ENCODE measurements at places on chromosomes 11 and 22.

DNA sequence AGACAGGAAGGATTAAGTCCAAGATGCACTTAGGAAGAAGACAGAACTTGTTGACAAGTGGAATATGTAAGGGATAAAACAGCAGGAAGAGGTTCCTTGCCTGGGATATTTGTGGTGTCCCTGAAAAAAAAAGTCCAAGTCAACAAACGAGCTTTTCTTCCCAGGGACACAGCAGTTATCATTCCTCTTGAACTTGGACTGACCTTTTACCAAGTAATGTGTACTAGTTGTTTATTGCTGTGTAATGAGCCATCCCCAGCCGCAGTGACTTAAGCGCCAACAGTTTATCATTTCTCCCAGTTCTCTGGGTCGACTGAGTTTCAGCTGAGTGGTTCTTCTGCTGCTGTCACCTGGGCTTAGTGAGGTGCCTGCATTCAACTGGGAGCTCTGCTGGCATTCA is 37.0 kb downstream of the KREMEN1 start:
- no peak for DNase-seq

DNA sequence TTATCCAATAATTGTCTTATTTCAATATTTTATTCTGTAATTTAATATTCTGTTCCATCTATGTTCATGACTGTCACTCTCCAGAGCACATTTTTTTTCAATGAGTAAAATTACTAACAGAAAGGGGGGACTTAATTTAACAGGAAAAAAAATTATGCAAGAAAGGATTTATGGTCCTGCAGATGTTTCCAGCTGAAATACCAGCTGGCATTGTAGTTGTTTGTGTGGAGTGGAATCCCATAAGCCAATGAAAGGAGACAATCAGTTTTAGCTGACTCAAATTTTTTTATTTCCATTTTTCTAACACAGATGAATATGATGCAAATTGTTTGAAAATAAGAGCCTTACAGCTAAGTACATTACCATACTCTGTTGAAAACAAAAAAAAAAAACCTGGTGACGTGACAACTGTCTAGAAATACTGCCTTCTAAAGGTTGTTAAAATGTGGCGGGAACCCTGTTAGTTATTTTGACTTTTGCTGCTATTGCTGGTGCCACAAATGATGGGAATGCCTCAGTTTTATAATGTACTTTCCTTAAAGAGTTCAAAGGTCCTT is 389.1 kb downstream of the ETS1 start:
- DNase-seq, result no peak

DNA sequence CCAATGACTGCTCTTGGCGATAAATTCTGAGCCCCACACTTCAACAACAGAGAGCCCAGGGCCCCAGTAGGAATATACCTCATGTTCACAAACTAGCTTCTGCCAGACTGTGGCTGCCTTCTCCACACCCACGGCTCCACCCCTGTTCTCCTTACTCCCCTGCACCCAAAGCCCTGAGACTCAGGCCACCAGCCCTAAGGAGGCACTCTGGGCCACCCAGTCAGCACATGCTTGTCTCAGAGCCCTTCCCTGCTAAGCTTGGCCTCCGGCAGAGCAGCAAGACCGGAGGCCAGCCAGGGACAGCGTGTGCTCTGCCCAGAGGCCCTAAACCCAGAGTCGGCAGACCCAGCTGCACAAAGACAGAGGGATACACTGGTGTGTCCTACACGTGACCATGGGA is 27.9 kb downstream of the SPATA19 start:
- no peak for DNase-seq

GRCh38 chr11:123567466-123567865 is 87.0 kb downstream of the SCN3B start:
- DNase-seq, result no peak

DNA sequence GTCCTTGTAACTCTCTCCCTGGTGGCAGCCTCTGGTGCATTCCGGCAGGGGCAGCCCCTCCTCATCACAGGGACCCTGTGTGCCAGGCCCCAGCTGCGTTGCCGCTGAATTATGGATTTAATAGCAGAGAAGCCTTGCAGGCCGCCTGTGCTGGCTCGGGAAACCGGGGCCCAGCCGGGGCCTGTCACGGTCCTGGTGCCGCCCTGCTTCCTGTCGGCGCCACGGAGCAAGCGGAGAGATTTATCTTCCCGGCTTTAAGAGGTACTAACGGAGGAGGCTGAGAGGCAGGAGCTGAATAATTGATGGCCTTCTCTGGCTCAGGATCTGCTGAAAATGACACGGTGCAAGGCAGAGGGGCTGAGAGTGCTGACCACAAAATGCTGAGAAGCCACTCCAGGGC is 54.0 kb upstream of the CCDC188 start:
- no peak for DNase-seq

DNA sequence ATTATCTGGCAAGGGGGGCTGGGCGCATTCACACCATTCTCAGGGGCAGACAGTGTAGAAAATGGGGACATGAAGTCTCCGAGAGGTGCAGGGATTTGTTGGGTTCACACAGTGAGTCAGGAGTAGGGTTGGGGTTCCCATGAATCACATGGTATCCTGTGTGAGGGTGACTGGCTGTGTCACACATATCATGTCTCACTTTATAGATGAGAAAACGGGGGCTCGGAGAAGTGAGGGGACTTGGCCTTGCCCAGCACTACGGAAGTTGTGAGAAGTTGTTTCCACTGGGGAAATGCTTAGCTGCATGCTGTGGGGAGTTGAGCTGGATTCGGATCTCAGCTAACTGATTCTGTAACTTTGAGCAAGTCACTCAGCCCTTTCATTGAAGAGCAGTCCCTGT is 4.2 kb downstream of the GAL3ST3 start:
- DNase-seq, result no peak

DNA sequence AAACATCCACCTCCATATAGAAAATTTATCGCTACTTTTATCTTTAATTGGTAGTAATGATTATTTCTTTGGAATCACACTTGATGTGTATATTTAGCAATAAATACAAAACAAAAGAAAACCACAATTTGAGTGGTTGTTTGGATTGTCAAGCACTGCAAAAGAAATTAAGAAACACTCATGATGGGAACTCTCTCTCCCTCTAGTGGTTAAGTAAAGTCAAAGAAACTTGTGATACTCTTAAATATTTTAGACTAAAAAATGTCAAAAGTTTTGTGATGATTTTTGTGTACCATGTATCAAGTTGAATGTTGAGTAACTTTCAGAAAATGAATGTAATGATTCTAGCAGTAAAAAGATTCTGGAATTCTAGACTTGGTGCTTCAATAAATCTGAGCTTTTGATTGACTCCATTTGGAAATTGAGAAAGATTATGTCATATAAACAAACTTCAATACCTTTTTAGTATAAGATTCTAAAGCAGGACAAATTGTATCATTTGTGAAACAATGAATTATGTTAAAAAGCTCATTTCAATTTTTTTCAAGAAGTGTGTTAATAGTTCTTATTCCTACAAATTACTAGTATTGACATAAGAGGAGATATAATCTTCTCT is 20.8 kb downstream of the MUC15 start:
- DNase-seq, result no peak

- no peak for DNase-seq
Observed at GRCh38 chr11:120180551-120181232, 30.1 kb upstream of the OAF start.

DNA sequence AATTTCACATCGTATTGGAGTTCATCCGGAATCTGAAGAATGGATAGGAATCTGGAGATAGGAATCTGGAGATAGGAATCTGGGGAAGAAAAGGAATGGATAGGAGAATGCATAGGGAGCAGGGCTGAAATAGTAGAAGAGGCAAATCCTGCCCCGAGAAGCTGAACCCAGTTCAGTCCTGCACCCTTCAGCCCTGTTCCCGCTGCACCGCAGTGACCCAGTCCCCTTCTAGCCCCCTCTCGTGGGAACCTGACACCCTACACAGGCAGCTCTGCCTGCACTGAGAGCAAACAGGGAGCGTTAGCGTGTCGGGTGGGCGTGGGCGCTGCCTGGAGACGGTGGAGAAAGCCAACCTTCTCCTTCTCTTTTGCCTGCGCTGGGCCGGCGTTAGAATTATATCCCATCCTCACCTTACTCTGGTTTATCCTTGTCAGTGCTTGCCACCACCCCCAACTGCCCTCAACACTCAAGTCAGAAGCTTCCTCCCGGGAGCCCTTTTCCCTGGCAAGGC is 1.0 kb upstream of the CCKBR start:
- DNase-seq, result no peak

GRCh38 chr11:28631148-28631547 is 523.0 kb downstream of the METTL15 start:
- no peak for DNase-seq

GRCh38 chr11:107250017-107250416 is 207.6 kb downstream of the CWF19L2 start:
- DNase-seq, result no peak

DNA sequence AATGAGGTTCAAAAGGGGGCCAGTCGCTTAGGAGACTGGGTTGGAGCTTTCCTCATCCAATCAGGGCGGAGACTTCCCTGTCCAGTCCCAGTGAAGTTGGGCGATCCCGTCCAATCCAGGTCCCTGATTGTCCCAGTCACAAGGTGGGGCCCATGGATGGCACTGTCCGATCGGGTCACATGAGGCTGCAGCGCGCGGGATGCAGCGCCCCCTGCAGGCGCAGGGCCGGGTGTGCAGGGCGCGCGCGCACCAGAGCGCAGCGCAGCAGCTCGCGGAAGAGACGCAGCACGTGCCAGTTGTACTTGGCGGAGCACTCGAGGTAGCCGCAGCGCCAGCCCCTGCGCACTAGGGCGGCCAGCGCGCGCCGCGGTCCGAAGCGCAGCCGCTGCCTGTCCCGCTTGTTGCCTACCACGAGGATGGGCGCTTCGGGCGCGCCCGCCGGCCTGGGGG is 2.3 kb downstream of the RASL10A start:
- DNase-seq, result no peak

DNA sequence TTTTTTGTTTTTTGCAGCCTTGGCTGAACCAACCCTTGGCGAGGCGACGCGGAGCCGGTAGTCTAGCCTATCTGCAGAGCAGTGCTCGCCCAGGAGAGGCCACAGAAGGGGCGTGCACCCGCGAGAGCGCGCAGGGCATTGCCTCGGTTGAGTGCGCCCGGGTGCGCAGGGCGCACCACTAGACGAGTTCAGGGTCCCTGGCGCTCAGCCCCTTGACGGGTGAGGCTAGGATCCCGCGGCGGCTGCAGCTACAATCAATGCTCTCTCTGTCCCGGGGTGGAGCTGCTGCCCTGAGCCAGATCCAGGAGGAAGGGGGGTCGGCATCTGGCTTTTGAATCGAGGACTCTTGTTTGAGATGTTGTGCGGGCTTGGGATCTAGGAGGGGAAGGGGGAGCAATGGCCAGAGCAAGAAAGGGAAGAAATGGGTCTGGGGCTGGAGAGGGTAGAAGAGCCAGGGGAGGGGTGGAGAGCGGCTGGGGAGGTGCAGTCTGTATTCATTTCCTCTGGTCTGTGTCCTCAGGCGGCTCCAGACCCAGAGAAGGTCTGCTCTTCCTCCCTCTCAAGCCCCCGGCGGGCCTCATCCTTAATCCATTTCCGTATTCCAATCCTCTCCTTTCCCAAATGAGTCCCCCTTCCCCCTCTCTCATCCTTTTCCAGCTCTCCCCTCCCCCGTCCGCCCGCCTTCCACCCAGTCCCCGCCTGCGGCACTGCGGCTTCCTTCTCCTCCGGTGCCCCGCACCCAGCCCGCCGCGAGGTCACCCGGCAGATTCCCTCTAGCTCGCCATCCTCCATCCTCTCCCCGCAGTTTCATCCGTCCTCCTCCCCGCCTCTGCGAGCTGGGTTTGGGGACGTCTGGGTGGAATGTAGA is 797 bp downstream of the THY1 start:
- no peak for DNase-seq
